ENCODE measurements at places on chromosomes 4 and X.

GRCh38 chr4:40292313-40292759 lies 42.8 kb upstream of the CHRNA9 start:
- DNase-seq: no peak

DNA sequence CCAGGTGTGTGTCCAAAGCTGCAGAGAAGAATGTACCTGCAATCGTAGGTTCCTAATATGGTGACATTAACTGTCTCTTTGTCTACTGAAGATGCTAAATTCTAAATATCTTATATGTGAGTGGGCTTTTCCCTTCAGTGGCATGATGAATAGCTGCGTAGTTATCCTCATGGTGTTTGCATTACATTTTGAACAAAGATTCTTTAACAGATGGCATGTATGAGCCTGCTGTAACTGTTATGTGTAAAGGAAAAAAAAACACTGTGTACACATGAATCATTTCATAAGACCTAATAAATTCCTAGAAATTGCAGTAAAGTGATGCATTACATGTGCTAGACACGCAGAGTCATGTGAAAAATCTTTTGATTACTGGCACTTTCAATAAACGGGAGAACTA lies 288.0 kb downstream of the SH2D1A start:
- no peak for DNase-seq

GRCh38 chr4:48943387-48943786 lies 36.8 kb upstream of the OCIAD2 start:
- DNase-seq: no peak

DNA sequence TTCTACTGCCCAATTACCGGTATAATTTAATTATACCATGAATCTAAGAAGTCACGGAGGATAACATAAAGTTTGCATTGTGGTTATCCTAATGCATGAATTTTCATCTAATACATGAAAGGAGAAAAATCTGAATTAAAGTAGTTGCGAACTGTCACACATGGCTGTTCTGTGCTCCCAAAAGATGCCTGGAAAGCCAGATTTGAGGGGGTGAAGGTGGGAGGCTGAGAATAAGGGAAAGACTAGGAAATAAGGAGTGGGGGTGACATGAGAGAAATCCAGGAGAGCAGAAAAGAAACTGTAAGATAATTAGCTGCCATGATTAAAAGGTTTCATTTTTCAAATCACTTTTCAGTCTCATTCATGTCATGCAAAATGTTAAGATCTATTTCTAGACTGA lies 1582.7 kb downstream of the STIM2 start:
- no peak for DNase-seq

DNA sequence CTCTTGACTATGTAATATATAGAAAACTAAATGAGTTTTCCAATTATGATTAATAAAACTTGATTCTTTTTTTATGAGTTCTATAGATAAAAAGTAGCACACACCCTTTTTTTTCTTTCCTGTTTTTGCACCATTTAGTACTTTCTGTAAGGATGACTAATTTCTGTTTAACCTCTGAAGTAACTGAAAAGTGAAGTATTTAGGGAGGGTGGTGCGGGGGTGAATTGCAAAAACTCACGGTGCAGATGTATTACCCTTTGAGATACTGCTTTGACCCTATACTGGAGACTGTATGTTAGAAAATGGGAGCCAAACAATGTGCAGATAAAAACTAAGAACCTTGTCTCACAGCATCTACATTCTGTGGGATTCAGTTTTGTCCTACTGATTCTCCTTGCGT lies 471.6 kb downstream of the DTHD1 start:
- no peak for DNase-seq

- DNase-seq: no peak
These were observed 4.3 kb upstream of the DDX60L start for GRCh38 chr4:168484626-168485025.

- DNase-seq: no peak
These were observed 19.2 kb downstream of the ALPK1 start for GRCh38 chr4:112316360-112316759.

DNA sequence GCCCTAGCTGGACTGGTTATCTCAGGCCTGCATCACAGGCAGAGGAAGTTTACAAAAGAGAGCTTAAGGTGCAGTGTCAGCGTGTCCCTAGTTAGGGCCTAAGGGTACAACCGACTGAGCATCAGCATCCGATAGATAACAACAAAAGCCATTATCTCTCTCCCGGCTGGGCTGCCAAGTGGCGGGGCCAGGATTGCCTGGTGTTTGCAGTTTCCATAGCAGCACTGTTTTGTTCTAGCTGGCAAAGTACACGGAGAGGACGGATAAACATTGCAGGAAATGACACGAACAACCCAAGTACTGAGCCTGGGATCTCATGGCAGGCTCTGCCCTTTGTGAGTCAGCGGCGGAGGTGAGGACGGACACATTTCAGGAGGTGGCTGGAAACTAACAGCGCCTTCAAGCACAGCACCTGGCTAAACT lies 104.7 kb upstream of the NOCT start:
- DNase-seq: no peak

DNA sequence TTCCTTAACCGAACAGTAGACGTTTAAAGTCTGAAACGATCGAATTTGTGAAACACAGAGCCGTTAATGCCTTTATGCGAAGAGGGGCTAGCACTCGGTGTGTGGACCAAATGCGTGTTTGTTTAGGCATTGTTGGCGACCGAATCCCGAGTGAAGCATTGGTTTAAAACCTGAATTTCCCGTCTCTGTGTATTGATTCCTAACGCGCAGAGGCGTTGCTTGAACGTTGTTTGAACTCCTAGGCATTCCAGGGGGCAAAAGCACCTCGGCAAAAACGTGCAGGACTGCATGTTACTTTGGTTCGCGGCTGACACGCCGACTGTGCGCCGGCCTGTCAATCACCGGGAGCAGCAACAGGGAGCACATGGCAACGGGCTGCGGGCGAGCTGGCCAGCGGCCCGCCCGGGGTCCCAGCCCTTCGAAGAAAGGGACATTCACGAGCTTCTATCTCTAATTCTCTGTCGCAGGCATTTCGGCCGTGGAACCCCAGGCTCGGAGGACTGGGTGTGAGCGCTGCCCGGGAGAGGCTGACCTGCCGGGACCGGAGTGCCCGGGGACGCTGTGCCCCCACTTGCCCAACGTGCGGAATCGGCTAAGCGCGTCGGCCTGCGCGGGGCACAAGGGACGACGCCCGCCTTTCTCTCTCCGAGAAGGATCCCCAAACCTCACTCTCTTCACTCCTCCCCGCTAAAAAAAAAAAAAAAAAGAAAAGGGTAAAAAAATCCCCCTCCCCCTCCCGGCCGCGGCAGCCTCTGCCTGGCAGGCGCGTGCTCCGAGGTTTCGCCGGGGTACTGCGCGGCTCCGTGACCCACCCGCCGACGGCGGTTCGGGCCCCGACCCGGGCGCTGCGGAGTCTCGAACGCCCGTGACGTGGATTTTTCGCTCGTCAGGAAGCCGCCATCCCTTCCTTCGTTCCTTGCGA lies 810 bp downstream of the SPRY1 start:
- DNase-seq: no peak

- no peak for DNase-seq
These were observed 522.9 kb upstream of the SLIT2 start for GRCh38 chr4:19728773-19729172.

DNA sequence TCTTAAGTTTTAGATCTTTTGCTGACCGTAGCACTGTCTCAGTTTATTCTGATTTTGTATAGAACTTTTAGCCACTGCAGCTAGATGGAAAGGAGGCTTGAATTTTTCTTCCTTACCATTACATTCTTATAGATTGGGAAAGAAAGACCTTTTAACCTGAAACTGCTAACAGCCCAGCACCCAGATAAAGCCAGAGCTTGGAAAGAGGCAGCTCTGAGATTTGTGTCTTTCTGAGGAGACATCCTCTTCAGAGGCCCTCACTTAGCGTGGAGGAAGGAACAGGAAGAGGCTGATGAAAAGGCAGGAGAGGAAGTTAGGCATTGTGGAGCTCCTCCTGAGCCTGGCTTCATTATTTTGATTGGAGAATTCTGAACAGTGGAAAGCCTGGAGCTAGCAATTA lies 35.1 kb downstream of the ATG4A start:
- DNase-seq: no peak

DNA sequence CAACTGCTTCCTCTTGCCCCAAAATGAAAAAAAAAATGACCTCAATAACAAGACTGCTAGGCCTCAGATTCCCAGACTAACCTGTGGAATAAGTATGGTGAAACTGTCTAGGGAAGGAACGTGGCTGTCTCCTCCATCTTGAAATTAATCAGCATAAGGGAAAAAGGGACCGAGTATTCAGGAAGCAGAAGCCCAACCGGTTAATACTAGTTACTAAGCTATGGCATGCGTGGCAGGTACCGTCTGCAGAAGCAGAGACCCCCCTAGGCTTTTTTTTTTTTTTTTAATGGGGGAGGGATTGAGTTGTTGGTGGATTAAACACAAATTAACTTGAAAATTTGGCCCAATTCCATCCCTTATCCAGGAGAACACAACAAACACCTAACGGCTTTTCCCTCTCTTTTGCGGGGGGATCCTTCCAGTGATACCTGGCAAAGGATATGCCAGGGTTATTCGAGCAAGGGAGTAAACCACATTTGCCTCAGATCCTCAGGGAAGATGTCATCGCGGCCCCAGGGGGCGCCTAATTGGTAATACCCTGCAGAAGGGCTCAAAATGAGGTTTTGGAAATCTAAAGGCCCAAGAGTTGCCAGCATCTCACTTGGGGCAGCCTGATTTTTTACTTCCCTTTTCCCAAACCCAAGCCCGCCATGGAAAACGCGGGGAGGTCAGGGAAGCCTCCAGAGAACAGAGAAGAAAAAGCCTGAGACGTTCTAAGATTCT lies 893 bp downstream of the RLIM start:
- DNase-seq: no peak

DNA sequence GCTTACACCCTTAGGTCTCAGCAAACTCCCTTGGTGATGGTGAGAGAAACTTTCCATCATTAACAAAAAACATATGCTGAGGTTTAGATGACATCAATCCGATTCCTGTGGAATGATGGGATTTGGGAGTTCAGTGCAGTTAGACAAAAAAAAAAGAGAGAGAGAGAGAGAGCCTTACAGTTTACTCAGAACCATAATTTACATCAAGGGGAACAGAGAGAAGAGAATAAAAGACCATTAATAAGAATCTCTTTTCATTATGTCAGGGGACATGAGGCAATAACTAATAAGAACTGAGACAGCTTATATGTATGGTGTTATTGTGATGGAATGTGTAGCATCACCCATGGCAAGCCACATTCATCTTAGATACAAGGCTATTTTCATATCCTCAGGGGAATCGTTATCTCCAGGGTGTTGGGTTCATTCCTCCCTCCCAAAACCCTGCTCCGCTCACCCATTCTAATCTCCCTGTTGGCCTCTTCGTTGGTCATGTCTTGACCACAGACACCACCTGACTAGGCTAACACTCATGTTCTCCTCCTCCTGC lies 175.7 kb upstream of the MXRA5 start:
- no peak for DNase-seq

DNA sequence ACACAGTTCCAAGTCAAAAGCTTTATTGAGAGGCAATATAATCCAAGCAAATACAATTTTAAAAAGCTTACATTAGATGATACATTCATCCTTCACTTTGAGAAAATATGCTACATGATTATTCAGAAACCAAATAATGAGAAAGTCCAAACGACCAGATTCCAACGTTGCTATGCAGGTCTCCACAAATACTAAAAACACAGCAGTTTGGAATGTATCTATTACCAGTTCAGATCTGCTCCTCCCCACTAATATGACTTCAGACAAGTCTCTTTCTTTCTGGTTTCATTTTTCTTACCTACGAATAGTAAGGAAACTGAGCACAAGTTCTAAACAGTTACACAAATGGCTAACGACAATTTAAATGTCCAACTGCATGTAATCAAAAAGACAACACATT lies 9.5 kb downstream of the NAF1 start:
- DNase-seq: no peak

GRCh38 chr4:2059046-2059725 lies at the start of gene NAT8L:
Gene NAT8L (plus strand): TSS chr4:2059327. CDS start chr4:2059512, 185 bp downstream.
- DNase-seq: no peak

DNA sequence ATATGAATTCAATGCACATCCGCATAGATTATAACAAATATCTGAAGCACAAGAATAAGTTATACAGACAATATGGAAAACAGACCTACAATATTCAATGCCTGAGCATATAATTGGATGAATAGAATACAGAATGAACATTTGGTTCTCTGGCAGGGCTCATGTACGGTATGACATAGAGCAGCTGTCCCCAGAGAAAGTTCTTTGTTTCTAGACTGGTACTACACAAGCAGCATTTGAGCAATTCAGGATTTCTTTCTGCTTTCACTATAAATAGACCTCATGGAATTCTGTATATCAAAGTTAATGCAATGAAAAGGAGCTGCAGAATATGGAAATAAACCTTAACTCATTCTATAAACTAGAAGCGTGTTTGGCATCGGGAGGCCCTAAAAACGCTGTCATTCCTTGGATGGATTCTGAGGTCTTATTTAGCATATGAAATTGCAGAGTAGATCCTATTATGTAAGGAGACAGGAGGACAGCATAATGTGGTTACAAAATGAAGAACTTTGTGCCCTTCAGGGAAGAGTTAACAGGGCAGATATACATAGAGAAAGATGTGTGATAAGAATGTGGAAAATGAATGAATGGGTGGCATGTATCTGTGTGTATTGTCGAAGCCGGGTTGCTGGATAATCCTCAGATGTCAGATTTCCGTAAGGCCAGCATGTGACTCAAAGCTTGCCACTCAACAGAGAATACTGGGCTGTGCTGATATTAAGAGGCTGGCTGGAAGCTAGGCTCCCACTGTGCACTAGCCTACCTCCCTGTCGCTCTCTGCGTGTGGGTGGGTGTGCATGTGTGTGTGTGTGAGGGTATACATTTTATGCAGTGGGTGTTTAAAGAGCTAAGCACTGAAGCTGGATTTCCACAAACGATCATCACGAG lies 103.3 kb upstream of the SLC4A4 start:
- DNase-seq: no peak

DNA sequence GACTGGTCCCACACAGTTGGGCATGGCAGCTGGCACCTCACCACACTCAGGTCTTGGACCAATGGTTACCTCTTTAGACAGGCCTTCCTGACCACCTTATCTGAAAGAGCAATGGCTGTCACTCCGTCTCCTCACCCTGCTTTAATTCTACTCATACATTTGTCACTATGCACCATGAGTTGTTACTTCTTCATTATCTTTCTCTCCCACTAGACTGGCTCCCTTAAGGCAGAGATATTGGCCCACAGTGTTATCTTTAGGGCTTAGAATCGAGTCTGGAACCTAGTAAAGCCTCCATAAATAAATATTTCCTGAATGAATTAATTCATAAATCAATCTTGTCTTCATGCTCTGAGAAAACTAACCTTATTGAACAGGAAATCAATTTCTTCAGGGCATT lies 46.6 kb downstream of the DCHS2 start:
- DNase-seq: no peak

GRCh38 chrX:122866532-122866931 lies 317.5 kb upstream of the GRIA3 start:
- no peak for DNase-seq

GRCh38 chr4:38163216-38164006 lies 203.2 kb downstream of the PTTG2 start:
- DNase-seq: no peak

DNA sequence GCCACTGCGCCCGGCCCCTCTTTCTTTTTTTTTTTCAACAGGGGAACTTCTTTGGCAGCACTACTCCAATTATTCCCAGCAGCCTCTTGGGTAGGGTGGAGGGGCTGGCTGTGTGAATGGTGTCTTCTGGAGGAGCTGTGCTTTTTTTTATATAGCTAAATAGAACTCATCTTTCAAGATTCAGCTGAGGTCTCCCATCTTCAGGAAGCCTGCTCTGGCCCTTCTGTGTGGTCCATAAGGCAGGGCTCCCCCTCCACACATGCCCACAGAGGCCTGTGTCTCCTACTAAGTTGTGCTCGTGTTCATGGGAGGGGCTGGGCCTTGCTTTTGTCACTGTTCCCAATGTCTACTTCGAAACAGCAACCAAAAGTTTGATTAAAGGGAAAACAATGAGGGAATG lies 116.8 kb downstream of the AFAP1 start:
- no peak for DNase-seq
